Amniotic stem cell (primary cell): ENCODE measurements at places on chromosomes 1 and 21.

DNA sequence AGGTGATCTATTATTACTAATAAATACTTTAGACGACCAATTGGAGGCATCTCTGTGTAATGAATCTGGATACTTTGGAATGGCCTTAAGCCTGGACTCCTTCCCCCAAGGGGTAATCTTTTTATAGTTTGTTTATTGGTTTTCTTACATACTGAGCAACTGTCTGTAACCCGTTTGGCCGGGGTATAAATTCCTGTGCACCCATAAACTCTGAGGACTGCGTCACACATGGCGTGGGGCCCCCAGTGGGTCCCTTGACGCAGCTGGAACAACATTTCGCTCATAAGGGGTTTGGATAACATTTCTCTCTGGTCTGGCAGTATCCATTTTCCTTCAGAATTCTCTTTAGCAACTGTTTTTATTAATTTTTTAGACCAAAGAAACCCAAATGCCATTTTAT lies 26.5 kb downstream of the SCCPDH start:
- no peak for DNase-seq

DNA sequence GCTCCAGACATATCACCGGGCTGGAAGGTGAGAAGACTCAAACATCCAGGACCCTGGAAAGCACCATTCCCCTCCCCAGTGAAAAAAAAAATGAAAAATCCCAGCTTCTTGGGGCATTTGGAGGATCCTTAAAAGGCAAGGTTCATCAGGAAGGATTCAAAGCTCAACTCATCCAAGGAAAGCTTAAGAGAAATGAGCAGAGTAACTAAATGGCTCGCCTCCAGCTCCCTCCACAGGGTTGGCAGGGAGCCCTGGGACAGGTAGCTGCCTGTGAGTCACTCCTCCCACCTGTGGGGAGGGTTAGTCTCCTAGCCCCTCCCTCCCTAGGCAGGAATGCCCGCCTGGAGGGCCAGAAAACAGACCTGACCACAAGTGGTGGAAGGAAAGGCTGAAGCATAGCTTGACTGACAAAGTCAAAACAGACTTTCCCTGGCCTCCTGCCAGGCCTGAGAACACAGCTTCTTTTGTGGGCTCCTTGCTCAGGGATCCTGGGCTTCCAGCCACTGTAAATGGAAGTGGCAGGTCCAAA lies 712 bp upstream of the LAMB3 start:
- DNase-seq = no peak

- DNase-seq = no peak
Observed at GRCh38 chr1:241675983-241676382, 23.9 kb downstream of the WDR64 start.

GRCh38 chr1:61097722-61098121 lies 15.4 kb downstream of the NFIA start:
- no peak for DNase-seq

GRCh38 chr1:11622398-11622797 lies 31.8 kb downstream of the FBXO2 start:
- no peak for DNase-seq

DNA sequence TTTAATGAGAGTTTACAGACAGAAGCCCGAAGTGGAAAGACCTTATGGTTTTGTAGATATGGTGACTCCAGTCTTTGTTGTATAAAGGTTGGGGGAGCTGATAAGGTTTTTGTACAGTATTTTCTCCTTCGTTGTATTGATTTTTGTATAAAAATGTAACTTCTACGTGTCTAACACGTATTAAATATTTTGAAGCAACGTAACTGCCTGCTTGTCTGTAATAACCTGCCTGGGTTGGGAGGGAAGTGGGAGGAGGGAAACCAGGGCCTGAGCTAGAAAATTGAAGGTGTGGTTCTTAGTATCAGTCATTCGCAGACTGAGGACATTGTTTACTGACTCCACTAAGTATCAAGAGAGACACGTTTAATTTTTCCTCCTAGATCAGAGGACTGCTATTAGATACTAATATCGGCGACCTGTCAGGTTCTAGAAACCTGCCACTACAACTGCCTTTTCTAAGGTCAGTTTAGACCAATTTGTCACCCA lies 2.2 kb downstream of the IER5 start:
- DNase-seq = no peak

DNA sequence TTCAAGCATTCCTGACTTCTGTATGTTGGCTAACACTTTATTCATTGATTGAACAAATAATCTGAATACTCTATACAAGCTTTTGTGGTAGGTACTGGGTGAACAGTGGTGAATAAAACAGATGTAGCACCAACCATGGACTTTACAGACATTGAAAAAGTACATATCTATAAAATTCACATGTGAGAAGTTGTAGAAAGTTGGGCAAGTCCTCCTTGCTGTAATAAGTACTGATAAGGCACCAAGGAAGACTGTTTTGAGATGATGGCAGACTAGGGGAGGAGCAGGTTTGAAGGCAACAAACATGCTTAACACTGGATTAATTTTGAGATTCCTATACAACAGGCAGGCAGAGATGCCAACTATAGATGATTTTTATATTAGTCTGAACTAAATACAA lies 42.4 kb downstream of the RNF2 start:
- no peak for DNase-seq

GRCh38 chr21:32819694-32820093 lies 48.1 kb upstream of the PAXBP1 start:
- DNase-seq = peak; percentile 38

- no peak for DNase-seq
Observed at GRCh38 chr1:13824626-13825025, 124.6 kb downstream of the PRDM2 start.

DNA sequence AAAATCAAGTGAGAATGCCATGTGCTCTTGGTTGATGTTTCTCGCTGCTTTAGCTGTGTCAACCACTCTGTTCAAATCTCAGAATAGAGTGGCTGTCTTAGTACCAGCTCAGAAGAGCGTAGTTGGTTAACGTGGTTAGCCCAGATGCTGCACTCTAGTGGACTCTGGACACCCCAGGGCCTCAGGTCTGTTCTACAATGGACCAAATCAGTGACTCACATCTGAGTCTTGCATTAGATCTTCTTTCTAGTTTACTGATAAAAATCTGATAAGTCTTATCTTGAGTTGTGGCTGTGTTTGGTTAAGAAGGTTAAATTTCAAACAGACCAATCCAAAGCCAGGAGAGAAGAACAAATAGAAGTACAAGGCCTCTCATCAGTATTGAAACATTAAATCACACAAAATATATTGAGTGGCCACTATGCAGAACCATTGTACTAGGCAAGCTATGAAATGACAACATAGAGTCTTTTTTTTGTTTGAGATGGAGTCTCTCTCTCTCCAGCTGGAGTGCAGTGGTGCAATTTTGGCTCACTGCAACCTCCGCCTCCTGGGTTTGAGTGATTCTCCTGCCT lies 104.1 kb downstream of the NR5A2 start:
- DNase-seq = no peak

GRCh38 chr1:150366416-150367296 lies 2.7 kb downstream of the RPRD2 start:
- DNase-seq = no peak

DNA sequence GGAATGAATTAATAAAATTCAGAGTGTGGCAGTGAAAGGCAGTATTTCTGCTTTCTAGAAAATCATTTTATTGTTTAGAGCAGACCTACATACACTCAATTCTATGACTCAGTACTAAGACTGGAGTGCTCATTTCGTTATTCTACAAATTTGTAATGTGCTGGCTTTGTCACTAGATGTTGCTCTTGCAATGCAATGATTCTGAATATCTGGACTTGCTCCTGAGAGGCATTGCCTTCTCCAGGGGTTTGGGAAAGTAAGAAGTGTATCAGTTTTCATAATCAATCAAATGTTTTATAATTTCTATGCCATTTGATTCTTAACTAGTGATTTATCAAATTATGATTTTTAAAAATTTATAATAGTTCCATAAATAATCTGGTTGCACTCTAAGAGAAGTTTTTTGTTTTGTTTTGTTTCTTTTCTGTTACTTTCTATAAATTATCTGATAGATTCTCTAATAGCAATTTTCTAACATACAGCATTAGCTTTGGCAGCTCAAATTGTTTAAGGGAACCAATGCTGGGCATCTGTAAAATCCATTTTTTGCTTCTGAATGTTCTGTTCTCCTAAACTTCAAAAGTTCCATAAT lies 280.5 kb upstream of the SGIP1 start:
- DNase-seq = peak; percentile 37

- DNase-seq = no peak
Observed at GRCh38 chr1:53258216-53258615, 19.9 kb upstream of the MAGOH start.

DNA sequence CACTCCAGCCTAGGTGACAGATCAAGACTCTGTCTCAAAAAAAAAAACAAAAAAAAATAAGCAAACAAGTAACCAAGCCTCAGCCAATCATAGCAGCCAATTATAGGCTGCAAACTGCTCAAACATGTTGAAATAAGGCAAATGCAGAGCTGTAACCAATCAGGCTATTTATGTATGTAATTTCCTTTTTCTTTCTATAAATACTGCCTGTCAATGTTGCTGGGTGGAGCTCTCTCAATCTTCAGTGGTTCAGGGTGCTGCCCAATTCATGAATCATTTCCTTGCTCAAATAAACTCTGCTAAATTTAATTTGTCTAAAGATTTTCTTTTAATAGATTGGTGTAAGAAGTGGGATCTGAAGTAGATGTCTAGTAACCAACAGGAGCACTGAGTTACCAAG lies 11.6 kb upstream of the CD1D start:
- DNase-seq = no peak

DNA sequence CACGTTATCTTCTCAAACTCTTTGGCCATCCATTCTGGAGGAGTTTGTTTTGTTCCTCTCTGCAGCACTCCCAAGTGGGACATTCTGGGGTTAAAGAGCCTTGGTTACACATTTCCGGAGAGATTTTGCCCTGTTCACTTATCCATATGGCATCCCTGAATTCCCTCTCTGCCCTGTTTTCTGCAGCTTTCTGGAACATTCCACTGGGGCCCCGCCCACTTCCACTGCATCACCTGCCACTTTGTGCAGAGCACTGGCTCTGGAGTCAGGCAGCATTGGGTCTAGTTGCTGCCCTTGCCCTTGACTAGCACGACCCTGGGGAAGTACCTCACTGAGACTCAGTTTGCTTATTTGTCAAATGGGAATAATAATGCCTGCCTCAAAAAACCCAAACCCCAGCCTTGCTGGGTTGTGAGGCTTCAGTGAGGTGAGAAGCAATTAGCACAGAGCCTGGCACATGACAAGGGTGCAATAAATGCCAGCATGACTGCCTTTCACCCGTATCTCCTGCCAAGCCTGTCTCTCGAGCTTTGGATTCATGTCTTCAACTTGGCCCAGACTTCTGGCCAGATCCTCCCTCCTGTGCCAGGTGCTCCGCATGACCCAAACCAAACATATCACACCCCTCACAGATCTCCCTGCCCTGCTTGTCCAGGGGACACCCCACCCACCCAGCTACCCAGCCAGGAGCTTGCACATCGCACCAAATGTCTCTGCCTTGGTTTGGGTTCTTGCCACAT lies 38.3 kb downstream of the IL6R start:
- DNase-seq = no peak

GRCh38 chr1:203017061-203017460 lies 9.2 kb upstream of the PPFIA4 start:
- DNase-seq = no peak

DNA sequence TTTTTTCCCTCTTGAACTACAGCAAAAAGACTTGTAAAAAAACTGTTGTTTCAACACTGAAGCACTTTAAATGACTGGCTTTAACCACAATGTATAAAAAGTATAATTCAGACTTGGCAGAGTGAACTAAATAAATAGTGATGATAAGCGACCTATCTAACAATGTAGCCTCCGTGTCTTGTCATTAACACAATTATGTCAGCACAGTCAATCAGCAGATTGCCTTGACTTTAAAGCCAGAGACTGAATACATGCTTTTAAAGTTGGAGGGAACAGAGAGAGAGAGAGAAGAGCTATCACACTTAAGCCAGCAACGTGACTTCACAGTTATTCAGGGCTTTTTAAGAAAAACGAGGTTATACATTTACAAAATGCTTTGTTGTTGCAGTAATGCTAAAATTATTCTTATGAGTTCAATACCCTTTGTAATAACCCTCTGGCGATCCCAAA lies 378.1 kb downstream of the LMO4 start:
- no peak for DNase-seq

GRCh38 chr1:118381197-118381869 lies 196.3 kb upstream of the SPAG17 start:
- DNase-seq = no peak

DNA sequence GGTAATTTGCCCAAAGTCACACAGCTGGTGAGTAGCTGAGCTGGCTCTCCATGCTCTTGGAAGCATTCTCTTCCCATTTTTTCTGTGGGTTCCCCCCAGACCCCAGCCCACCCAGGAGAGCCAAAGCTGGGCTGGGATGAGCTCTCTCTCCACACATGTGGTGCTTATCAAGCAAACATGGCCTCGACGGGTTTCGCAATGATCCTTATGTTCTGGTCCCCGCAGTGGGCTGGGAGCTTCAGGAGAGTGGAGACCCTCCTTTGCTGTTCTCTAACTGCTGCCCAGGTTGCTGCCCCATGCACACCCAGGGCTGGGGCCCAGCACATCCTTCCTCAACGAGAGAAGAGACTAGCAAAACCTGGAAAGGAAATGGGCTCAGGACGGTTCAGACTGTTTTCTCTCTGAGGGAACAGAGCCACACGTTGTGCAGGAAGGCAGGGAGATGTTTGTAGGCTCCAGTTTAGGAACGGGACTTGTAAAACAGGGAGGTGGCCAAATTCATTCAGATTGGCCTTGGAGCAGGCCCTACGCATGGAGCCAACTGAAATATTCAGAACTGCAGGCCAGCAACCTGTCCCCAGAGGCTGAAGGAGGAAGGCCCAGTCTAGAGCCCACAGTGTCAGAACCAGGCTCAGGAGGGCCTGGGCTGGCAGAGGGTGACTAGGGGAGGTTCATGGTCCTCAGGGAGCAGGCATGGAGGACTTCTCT lies 27.2 kb upstream of the CSF1 start:
- no peak for DNase-seq

DNA sequence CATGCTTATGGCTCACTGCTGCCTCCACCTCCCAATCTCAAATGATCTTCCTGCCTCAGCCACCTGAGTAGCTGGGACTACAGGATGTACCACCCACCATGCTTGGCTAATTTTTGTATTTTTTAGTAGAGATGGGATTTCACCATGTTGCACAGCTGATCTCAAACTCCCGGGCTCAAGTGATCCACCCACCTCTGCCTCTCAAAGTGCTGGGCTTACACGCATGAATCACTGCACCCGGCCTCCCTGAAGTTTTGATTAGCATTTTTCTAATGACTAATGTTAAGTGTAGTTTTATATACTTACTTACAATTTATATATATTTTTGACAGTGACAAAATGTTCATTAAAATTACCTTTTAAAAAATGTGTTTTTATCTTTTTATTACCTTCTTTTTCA lies 41.1 kb downstream of the ZNF678 start:
- DNase-seq = no peak

DNA sequence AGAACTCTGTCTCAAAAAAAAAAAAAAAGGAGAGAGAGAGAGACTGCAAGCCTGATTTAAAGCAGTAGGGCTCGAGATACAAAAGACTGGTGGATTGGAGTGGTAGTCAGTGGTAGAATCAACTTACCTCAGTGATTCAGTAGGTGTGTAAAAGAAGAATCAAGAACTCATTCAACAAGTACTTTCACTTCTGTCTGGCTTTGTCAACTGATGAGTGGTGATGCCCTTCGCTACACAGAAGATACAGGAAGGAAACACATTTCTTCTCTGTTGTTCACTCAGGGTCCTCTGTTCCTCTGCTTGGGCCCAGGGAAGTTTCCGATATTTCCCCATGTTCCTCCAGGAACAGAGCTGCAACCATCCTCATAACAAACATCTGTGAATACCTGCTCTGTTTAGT lies 68.6 kb upstream of the COG2 start:
- DNase-seq = no peak
